HEK293T (cell line): ENCODE measurements at places on chromosomes 5 and 9.

DNA sequence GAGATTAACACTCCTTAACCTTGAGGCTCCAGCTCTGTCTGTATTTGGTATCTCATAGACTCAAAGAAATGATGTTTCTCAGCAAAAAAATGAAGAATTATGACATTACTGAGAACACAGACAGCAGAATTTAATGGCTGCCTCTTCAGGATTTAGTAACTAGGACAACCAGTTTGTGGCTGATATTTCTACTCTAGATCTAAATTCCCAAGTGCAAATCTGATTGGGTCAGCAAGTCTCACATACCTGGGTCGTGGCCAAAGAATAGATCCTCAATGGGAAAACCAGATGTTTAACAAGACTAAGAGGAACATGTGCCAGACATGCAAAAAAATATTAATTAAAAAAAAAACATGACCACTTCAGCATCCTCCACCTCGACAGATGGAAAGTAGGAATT lies 608.9 kb downstream of the DTWD2 start:
- no peak for DNase-seq

- peak; percentile 25 for DNase-seq
Measured at GRCh38 chr9:117414220-117414905, 494 bp downstream of the ASTN2 start.

DNA sequence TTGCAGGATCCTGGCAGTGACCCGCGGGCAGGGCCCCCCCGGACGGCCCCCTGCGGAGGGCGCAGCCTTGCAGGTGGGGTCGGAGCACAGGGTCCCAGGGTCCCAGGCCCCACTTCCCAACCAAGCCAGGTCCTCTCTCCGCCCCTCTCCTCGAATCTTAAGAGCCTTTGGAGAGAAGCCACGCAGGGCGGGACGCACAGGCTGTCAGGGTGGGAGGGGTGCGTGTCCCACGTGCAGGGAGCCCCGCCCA lies 18.4 kb upstream of the EGFL7 start:
- DNase-seq = no peak

GRCh38 chr5:133430095-133430494 lies 182.2 kb downstream of the FSTL4 start:
- no peak for DNase-seq

- DNase-seq = no peak
Measured at GRCh38 chr5:31476738-31477141, 55.2 kb downstream of the DROSHA start.

DNA sequence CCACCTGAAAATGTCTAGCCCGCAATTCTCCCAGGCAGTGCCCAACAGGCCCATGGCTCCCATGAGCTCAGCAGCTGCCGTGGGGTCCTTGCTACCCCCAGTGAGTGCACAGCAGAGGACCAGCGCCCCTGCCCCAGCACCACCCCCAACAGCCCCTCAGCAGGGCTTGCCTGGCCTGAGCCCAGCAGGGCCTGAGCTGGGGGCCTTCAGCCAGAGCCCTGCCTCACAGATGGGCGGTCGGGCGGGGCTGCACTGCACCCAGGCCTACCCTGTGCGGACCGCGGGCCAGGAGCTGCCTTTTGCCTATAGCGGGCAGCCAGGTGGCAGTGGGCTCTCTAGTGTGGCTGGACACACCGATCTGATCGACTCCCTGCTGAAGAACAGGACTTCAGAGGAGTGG lies 19.3 kb upstream of the LTC4S start:
- DNase-seq = no peak

GRCh38 chr9:16275795-16276624 lies 594.5 kb downstream of the BNC2 start:
- no peak for DNase-seq

GRCh38 chr9:127445851-127446712 lies 5.1 kb downstream of the RPL12 start:
- DNase-seq = no peak

GRCh38 chr5:88643315-88643714 lies 239.7 kb downstream of the MEF2C start:
- DNase-seq = no peak

DNA sequence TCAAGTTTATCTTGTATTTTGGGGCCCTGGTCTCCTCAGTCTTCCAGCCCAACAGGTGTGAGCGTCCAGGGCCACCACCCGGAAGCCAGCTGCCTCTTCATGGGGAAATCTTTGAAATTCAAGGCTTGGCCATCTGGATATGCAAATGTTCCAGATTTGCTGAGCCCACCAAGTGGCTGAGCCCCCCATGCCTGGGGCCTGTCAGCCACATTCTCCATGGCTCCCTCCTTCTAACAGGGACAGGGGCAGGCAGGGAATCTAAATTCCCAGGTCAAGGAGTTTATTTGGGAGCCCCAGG lies 14.2 kb upstream of the CXXC5 start:
- DNase-seq = no peak

- DNase-seq = no peak
Measured at GRCh38 chr5:132841305-132841704, 10.9 kb upstream of the SHROOM1 start.

DNA sequence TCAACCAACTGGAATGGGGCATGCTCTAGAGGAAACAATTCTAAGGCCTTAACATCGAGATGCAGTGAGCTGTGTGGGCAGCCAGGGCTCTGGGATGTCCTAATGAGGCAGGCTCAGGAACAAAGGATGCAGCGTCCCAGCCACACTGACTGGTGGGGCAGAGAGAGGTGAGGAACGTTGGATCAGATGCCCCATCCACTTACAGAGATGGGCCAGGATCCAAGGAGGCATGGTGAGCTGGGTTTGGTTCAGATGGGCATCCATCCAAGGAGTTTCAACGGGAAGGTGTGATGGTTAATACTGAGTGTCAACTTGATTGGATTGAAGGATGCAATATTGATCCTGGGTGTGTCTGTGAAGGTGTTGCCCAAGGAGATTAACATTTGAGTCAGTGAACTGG lies 15.5 kb upstream of the MARCHF6 start:
- no peak for DNase-seq

GRCh38 chr9:127589955-127590370 lies 22.1 kb upstream of the STXBP1 start:
- peak; percentile 72 for DNase-seq

DNA sequence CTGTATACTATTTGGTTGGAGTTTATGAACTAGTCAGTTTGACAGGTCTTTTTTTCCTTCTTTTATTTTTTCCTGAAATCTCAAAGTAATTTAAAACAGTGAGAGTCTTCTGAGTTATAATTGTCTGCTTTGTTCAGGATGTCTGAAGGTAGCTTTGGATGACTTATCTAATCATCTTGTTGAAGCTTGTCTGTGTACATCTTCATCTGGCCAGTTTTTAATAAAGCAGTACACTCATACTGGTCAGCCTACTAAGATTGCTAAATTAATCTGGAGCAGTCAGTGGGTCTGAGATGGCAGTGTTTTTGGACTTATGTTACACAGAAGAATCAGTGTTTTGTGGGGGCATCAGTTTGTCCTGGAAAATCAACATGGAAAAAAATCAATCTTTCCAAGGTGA lies 482.4 kb downstream of the CDH10 start:
- DNase-seq = no peak

GRCh38 chr5:143085319-143085917 lies 315.2 kb downstream of the ARHGAP26 start:
- DNase-seq = no peak

DNA sequence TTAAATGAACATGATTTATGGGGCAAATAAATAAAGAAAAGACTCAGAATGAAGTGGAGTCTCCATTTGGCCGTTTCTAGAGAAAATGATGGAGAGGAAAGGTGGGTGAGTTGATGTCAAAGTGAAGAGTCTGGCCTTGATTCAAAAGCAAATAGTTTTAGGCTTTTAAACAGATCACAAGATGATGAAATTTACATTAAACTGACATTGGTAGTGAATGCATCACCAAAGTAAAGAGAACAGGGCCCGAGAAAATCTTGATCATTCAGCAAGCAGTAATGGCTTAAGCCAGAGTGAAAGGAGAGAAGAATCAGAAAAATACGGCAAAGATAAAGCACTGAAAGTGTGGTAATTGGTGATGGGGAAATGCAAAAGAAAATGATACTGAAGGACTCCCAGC lies 460.0 kb upstream of the SGCD start:
- DNase-seq = no peak

DNA sequence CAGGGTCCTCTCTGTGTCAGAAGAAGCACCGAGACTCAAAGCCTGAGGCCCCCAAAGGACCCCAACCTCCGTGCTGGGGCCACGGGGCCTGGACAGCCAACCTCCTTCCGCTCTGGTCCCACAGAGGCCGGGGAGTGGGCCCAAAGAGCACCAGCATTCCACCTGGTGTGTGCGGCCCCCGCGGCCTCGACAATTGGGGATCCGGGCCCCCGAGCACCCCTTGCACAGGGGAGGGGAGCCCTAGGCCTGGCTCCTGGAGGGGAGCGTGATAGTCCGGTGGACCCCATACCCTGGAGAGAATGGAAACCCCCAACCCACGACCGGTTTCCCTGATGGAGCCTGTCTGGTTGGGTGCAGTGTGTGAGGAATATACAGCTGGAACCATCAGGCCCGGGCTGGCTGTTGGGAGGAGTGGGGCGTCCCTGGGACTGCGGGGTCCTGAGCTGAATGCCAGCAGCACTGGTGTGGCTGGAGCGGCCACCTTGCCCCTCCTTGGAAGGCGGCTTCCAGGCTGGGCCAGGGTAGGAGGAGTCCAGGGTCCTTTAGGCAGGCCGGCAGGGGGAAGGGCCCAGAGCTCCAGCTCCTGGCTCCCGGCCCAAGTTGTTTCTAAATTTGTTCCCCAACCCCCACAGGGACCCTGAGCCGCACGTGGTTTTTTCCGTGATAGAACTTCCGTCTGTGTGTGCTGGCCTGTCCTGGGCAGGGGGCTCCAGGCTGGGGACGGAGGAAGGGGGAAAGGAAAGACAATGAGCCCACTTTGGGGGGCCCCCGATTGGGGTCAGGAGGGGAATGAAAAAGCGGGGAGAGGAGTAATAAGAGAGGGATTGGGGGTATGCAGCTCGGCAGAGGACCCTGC lies 825 bp upstream of the TOR4A start:
- no peak for DNase-seq

DNA sequence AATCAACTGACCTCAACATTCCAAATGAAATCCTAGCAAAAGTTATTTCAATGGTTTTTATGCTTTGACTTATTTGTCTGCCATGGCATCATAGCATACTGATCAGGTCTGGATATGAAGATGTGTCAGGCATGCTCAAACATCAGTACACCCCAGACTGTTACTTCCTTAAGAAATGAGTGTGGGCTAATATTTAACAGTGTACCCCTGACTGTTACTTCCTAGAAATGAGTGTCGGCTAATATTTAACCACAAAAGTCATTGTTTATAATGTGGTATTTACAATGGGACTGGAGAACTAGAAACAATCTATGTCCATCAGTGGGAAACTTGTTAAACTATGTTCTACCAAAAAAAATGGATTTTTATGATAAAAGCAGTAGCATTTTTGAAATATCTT lies 38.1 kb upstream of the HNRNPA0 start:
- no peak for DNase-seq

GRCh38 chr9:109961626-109962025 lies 181.6 kb downstream of the PALM2AKAP2 start:
- no peak for DNase-seq
